ENCODE measurements at places on chromosomes 6 and 20.

DNA sequence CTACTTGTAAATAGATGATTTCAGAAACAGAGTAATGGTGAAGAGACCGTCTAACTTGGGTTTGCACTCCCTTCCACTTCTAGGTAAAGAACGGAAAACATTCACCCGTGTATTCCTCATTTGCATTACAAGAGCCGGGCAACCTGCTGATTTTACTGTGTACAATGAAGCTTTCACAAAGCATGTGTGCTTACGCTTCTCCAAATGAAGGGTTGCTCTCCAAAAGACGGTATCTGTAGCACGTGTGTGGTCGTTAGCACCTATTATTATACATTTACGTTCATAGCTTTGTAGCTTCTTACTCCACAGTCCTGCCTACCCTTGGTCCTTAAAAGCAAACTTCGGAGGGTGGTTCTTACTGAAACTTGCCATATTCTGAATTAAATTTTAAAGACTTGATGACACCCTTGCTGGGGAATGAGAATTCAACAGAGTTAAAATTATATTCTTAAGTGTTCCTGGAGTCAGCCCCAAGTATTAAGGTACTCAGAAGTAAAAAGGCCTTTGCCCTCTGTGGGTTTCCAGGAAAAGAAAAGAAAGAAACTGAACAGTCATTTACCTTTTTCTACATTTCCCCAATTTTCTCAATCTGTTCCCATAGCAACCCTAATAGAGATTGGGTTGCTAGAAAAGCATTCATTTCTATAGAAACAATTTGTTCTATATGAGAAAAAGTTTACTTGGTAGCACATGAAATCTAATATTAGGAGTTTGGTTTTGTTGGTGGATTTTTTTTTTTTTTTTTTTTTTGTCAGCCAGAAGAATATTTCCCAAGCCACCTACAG lies 61.9 kb upstream of the KCNG1 start:
- no peak for DNase-seq

- DNase-seq, result no peak
Measured at GRCh38 chr20:17137692-17138091, 89.1 kb upstream of the PCSK2 start.

DNA sequence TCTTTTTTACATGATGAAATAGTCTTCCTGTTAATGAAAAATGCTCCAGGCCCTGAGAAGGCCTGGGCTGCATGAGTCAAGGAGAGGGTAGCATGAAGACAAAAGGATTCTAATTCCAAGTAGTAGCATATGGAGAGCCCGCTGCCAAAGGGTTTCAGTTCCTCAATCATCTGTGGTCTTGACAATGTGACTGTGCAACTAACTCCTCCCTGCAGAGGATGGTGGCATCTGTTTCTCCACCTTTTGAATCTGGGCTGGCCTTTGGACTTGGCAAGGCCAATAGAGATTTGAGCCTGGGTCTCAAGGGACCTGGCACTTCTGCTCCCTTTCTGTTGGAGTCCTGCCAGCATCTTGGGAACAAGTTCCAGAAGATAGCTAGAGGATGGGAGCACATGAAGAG lies 35.1 kb upstream of the ANKEF1 start:
- DNase-seq, result no peak

DNA sequence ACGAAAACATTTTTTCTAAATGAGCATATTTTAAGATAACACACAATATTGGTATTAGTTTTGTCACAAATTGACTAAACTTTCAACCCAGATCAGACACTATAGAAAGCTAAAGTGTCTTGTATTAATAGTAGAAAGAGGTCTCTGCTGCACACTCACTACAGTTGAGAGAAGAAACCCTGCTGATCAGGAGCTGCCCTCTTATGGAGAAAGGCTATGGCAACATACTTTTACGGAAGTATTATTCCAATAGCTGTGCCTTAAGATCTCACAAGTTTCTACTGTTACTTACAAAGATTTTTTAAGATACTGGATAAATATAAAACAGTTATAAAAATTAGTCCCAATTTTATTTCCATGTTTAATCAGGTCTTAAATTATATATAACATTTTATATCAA lies 155.7 kb downstream of the RIMS1 start:
- DNase-seq, result no peak

DNA sequence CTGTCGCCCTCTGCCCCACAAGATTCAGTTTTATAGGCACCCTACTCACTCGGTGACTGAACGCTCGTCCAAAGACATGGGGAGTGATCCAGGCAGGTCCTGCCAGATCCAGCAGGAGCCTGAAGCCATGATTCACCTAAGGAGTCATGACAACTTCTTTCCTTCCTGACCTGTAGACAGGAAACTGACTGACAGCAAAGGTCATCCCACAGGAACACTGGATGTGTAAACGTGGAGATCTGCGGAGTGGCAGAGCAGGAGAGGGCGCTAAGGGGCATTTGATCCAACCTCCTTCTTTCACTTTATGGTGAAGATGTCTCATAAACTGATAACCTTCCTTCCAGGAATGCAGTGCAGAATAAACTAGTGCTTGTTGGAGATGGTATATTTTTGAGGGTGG lies 192.2 kb downstream of the GJA10 start:
- DNase-seq, result no peak

- DNase-seq, result no peak
Measured at GRCh38 chr6:104795363-104795762, 64.4 kb downstream of the HACE1 start.

DNA sequence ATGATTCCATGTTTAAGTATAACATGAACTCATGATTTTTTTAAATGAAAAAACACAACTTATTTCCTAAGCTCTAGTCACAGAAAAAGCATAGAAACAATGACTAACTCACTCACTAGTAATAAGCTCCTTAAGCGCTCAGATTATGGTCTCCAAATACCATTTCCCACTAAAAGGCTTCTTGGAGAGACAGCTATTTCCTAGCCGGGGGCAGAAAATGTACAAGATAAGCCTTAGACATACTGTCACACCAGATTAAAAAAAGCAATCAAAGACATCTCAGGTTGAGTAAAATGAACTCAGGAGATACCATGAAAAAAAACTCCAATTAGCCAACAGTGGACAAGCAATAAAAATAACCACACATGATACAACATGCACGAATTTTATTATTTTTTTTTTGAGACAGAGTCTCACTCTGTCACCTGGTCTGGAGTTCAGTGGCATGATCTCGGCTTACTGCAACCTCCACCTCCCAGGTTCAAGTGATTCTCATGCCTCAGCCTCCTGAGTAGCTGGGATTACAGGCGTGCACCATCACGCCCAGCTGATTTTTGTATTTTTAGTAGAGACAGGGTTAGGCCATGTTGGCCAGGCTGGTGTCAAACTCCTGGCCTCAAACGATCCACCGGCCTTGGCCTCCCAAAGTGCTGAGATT lies 14.9 kb downstream of the SRPK1 start:
- DNase-seq, result no peak

GRCh38 chr20:47057661-47058060 lies 163.0 kb downstream of the EYA2 start:
- DNase-seq, result no peak

DNA sequence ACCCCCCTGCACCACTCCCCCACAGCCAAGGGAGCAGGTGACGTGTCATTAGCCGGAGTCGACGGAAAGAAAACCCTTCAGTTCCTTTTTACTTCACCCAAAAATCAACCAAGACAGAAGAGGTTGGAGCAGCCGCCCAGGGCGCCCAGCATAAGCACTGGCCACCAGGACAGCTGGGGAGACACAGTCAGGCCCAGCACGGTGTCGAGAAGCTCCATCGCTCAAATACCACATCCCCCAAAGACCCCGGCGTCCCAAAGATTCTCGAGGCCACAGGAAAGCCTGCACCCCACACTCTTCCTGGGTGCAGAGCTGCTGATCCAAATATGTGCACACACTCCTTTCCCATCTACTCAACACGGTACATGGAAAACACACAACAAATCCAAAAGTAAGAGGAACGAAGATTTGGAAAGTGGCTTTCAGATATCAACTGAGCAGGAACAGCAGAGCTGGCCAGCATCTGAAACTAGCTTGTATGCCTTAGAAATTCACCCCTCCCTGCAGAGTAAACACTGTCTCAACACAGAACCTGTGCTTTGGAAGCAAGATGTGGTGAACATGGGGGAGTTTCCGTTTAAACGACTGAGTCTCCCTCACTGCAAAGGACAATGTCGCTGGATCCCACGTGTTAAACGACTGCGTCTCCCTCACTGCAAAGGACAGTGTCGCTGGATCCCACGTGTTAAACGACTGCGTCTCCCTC lies 54.6 kb downstream of the DLL1 start:
- no peak for DNase-seq

- no peak for DNase-seq
Measured at GRCh38 chr6:52116605-52116948, 29.2 kb upstream of the PKHD1 start.

GRCh38 chr20:10315138-10315537 lies 96.5 kb downstream of the SNAP25 start:
- no peak for DNase-seq
